Stimulated activated CD8-positive, alpha-beta memory T cell treated with anti-CD3 and anti-CD28 coated beads, Interleukin-4, amount 100 ng/mL, for 1 hour (primary cell): ENCODE measurements at places on chromosomes 11 and 22.

DNA sequence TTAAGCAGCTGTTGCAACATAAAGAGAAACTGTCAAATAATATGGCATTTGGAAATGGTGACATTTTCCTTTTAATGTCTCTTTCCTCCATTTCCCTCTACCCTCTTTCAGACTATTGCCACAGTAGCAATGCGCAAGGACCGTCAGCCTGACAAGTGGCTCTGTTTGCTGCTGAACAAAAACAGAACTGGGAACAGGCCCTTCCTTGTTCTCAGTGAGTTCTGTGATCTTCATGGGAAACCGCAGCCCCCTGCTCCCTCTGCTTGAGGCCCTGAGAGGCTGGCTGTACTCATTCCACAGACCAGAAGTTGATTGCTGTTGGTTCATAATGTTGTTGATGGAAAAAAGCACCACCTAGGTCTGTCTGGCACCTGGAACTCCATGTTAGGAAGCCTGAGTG lies 559.7 kb downstream of the OPCML start:
- no peak for DNase-seq

DNA sequence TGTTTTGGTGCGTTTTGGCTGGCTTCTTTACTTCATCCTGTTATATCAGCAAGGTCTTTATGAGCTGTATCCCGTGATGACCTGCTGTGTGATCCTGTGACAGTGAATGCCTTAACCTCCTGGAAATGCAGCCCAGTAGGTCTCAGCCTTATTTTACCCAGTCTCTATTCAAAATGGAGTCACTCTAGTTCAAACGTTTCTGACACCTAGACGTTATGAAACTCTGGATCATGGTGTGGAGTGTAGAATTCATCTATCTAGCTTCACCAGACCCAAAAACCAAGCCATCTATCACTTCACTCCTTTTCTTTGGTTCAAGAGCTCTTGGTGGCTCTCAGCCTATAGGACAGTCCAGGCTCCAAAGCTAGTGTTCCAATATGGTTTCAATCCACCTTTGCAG lies 28.2 kb upstream of the ZDHHC13 start:
- DNase-seq = no peak

DNA sequence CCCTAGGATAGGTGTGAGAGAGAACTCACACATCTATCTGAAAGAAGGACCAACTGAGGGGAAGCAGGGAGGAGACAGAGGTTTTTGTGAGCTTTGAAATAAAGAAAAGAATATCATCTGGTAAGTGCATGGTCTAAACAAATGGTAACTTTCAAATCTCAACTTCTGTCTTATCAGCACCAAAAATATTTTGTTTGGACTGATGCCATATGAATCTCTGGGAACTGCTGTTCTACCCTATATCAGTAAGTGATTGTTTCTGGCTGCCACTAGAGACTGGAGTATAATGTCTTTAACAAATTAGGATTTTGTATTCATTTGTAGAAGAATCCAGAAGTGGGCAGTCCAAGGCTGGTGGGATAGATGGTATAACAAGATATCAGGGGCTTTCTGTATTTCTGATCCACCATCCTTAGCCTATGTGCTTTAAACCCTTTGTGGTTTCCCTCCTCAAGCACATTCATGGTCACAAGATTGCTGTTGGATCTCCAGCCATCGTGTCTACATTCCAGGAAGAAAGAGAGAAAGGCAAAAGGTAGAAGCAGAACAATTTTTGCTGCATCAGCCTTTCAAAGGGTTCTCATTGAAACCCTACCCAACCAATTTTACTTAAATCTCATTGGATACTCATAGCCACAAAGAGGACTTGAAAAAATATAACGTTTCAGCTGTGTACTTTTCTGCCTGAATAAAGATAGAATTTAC lies 4.7 kb downstream of the HEPHL1 start:
- DNase-seq = no peak

DNA sequence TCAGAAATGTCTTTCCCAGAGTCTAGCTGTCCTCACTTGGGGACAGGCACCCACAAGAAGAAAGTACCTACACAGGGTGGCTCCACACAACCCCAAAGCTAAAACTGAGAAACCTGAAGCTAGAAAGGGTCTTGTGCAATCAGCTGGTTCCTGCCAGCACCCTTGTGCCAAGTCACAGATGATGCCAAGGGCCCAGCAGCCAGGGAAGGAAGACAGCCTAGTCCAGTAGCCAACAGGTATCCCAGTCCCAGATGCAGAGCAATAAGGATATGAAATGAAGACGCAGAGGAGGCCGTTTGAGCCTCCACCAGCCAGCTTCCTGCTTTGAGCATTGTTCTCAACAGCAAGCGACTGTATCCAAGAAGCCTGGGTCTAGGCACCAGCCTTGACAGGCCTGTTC lies 6.1 kb downstream of the PLEKHA7 start:
- DNase-seq = no peak

DNA sequence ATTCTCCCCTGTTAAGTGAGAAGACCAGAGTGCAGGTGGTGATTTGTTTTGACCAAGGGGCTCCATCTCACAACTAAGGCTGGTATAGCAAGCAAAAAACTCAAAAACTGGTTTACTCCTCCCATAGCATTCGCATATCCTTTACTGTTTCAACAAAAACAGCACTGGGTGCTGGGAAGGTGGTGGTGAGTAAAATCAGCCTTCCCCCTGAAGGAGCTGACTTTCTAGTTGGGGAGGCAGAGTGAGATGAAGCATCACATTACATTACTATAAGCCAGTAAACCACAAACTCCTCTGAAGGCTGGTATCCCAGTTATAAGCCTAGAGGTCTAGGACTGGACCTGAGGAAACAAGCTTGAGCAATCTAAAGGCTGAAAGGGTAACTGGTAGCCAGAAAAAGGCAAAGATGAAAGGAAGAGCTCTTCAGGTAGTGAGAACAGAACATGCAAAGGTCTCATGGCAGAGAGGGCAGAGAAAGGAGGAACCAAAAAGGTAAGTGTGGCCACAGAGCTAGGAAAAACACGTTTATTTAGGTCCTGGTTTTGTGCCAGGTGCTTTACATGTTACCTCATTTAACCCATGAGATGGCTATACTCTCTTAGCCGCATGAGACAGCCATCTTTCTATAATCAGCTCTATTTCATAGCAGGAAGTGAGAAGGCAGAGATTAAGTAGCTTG lies 22.3 kb downstream of the TMEM123 start:
- DNase-seq = no peak

DNA sequence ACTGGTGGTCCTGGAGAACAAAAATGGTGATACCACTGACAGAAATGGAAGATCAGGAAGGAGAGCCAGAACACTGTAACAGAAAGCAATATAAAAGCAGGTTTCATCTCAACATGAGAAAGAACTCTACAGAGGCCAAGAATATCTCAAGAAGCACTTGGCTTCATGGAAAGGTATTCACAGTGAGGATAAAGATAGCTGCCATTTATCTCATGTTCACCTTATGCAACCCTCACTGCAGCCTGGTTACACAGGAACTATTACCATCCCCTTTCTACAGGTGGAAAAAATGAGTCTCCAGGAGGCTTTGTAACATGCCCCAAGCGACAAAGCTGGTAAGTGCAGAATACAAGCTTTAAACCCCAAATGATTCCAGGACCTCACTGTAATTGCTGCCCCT lies 606.1 kb upstream of the CADM1 start:
- no peak for DNase-seq

DNA sequence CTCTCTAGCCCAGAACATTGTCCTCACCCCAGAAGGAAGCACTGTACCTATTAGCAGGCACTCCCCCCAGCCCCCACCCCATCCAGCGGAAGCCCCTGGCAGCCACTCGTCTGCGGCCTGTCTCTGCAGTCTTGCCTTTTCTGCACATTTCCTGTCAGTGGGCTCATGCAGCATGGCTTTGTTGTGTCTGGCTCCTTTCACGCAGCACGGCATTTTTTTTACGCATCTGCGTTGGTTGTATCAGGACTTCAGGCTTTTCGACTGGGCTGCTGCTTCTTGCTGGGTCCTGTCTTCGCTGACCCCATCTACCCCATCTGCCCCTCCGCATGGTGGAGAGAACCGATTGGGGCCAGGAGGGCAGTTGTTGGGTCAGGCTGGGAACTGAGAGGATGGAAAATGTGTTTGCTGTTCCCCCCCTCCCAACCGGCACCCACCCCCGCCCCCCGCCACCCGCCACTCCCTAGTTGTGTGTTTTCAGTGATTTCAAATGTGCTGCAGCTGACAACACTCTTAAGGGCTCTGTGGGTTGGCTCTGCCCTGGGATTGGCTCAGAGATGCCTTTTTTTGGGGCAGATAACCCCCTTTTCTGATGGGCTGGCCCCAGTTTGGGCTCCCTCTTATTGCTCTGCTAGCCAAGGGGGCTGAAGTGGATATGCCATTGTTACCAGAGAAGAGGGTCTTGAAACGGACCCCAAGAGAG lies 110.0 kb downstream of the KIAA1671 start:
- peak; percentile 44 for DNase-seq

- no peak for DNase-seq
Measured at GRCh38 chr22:17198170-17199002, 20.8 kb downstream of the ADA2 start.

DNA sequence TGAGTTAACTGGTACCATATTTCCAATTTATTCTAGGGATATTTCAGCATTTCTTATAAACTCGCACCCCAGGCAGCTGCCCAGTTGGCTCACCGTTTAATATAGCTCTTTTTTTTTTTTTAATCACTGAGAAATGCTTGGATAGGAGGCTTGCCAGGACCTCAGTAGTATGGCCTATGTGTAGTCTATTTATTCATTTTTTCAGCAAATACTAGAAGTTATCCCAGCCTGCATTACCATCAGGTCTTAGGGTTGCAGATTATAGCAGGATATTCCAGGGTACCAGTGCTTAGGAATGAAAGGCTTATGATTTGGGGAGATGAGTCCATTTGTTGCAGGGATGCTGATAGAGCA lies 26.6 kb downstream of the PARVA start:
- DNase-seq = no peak

- DNase-seq = no peak
Measured at GRCh38 chr11:65310736-65311135, 3.9 kb upstream of the CDC42EP2 start.

- DNase-seq = no peak
Measured at GRCh38 chr22:50210378-50211139, 9.7 kb downstream of the SELENOO start.

DNA sequence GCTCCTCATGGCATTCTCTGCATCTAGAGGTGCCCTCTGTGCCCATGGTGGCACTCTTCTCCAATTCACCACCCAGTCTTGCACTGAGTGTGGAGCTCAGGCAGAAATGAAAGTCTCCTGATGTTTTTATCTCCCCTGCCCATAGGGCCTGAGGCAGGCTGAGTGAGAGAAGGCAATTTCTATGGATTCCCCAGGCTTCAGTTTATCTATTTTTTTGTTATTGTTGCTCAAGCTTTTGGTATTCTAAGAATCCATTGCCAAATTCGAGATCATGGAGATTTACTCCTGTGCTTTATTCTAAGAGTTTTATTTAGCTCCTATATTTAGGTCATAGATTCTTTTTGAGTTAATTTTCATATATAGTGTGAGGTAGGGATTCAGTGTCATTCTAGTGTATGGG lies 40.7 kb downstream of the TSPAN18 start:
- no peak for DNase-seq

DNA sequence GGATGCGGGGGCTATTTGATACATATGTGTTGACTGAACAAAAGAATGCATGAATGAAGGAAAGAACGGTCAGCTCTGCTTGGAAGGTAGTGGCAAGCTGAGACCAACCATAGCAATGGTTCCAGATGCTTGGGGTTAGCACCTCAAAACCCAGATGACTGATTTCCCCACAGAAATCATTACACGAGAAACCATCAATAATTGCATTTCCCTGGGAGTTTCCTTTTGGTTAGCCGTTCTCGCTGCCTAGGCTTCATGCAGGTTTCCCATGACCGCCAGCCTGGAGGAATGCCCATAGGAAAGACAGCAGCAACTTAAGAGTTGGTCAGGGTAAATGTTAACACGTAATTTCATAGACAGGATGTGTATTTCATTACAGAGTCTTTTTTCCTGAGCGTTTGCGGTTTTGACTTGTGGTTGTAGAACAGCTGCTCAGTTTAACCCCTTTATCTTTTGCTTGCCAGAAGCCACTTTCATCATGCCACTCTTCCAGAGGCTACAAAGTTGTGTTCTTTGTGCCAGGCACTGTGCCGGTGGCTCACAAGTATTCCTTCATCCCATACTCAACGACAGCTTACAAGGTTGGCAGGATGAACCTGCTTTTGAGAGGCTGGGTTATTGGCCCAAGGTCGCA lies 2.8 kb downstream of the IL17RA start:
- no peak for DNase-seq

DNA sequence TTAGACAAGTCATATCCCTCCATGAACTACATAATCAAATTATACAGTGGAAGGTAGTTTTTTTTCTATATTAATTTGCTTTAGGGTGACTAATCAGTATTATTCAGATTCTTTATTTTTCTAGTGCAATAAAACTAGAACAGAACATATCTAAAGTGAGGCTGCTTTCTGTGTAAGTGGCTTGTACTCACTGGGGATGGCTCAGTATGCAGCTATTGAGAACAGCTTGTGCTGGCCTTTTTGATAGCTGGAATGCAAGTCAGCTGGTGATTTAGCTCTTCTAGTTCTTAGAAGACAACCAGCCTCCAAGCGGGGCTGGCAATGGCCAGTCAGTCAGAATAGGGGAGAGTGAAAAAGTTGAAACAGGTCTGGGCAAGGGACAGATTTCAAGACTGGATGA lies 119.4 kb downstream of the BLID start:
- no peak for DNase-seq

DNA sequence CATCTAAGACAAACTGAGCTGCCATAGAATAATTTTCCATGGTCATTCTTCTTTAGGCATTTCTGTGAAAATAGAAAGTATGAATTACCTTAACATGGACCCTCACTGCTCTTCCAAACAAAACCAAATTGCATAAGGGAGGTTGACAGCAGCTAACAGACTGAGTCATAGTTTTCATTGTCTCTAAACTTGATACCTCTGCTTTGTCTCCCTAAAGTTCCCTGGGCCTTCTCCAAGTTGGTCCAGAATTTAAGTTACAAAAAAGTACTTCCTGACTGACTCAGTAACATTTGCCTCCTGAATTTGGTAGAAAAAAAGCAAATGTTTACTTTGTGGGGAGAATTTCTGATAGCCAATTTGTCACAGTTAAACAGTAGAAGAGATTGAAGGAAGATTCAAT lies 3.0 kb downstream of the OR8D1 start:
- DNase-seq = no peak

DNA sequence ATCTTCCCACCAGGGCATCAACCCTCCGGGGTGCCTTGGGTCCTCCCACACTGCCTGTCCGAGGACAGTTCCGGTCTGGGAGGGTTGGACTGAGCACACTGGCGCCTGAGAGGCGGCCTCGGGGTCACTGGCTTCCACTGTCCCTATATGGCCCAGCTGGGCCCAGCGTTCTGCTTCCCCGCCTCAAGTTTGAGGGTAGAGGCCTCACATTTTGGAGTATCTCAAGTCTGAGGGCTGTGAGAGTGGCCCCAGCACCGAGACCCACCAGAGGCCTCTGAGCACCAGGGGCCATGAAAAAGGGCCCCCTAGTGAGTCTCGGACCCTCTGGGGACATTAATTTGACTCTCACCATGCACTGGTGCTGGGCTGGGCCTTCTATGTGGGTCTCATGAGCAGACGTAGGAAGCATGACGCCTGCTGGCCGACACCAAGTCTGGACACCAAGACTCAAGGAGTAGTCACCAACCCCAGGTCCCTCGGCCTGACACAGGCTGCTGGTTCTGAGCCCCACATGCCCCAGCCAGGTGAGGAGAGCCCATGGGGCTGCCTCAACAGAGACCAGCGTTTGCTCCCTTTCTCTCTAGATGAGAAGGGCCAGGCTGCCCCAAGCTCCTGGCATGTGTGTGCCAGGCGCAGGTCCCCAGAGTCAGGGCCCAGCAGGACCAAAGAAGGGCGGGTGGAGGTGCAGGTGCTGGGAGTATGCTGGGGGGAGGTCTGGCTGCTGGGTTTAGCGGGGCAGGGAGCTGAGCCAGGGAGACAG lies 27.5 kb downstream of the ARVCF start:
- no peak for DNase-seq

GRCh38 chr11:73387594-73388264 lies 11.5 kb downstream of the RELT start:
- no peak for DNase-seq
